Left ventricle myocardium inferior (tissue), 1 donor: ENCODE measurements at places on chromosomes 4 and X.

GRCh38 chr4:20675786-20676185 lies 24.5 kb upstream of the PACRGL start:
- DNase-seq, result no peak

DNA sequence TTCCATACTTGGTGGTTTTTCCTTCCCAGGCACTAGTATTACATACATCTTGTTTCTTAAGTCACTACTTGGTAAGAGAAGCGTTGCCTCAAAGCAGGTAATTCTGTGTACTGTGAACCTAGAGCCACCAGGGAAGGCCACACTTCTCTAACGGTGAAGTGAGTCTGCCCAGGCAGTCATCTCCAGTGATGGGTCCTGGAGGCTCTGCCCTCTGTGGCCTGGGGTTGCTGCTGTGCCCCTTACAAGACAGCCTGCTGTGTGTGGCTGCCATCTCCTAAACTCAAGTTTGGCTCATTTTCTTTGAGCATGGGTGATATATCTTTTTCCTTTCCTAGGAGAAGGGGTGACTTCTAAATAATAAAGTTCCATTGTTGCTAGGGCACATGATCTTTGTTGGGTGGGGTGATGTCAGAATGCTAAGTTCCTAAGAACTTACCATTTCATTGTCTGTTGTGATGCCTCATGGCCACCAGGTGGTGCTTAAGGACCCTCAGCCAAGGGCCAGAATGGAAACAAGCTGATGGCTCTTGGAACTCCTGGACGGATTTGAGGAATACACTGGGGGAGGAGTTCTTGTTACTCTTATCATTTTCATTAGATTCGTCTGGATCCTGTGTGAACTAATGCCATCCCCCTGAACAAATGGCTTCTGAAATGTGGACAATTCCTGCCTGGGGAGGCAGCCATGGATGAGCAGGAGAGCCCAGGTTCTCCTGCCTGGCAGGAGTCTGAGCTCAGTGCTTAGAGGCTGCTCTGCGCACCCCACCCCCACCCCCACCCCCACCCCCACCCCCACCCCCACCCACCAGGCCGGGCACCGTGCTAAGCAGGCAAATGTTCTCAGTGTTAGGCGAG lies 41.1 kb upstream of the WDR1 start:
- peak; percentile 33 for DNase-seq

- no peak for DNase-seq
These were observed 49.9 kb upstream of the SCRG1 start for GRCh38 chr4:173448608-173449379.

DNA sequence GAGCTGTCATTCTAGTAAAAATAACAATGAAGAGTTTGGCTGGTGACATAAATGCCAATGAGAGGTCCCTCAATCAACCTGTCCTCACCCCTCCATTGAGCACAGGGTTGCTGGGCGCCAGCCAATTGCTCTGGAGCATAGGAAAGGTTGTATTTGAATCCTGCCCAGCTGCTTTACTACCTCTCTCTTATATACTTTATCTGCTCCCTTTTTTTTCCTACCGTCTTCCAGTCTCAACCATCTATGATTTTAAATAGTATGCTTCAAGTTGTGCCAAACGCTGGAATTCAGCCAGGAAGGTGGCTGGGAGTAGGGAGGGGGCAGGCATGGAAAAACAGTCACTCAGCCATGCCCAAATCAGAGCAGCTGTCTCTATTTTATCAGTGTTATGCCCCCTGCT lies 153.8 kb downstream of the NR3C2 start:
- peak; percentile 55 for DNase-seq

DNA sequence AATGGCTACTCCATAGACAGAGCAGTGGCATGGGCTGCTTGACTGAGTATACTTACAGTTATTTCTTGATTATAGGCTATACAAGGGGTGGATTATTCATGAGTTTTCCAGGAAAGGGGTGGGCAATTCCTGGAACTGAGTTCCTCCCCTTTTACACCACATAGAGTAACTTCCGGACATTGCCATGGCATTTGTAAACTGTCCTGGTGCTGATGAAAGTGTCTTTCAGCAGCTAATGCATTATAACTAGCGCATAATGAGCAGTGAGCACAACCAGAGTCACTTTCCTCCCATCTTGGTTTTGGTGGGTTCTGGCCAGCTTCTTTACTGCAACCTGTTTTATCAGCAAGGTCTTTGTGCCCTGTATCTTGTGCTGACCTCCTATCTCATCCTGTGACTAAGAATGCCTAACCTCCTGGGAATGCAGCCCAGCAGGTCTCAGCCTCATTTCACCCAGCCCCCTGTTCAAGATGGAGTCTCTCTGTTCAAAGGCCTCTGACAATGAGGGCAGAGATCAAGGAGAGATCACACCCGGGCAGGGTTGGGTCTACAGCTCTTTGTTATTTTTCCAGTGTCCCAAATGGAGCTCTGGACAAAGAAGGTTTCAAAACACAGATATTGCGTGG lies 468.4 kb upstream of the PRKX start:
- DNase-seq, result no peak
